ENCODE measurements at places on chromosomes 4 and X.

- no peak for DNase-seq
Observed at GRCh38 chrX:41932885-41933284, 9.5 kb upstream of the CASK start.

DNA sequence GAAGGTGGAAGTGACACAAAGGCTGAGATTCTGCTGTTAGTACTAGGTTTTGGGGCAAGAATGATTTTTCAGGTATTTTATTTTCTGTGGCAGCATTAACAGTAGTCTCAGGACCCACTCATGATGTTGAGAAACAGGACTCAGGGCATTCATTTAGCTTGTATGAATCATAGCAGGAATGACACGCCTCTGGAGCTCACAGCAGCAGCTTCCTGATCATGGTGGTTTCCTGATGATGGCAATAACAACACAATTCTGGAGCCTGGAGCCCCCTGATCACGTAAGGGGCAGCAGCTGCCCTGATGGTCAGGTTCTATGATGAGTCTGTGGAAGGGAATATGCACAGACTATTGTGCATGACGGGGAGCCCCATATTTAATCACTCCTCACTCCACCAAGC lies 47.0 kb downstream of the TASL start:
- DNase-seq = no peak

DNA sequence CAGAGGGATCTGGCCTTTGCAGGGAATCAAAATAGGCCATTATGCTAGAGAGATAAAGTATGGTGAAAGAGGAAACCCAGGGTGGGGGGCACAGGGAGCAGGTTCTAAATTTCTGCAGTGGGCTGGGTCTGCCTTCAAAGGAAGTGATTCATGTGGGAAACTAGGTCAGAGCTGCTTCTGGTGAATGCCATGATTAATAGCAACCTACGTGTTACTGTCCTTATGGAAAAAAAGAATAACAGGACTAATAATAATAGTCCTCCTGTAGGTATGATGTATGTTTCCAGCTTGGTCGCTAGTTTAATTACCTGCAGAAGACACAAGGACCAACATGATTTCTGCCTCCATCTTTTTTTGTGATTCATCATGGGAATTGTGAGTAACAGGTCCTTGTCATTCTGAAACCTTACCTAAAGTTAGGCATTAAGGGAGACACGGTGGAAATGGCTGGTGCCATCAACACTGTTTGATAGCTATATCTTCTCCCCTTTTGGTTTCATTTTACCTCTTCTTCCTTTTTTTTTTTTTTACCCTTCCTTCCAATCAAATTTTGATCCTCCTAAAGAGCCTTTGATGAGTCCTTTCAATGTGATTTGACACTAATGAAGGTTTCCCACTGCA lies 180.4 kb downstream of the CPEB2 start:
- DNase-seq = no peak

DNA sequence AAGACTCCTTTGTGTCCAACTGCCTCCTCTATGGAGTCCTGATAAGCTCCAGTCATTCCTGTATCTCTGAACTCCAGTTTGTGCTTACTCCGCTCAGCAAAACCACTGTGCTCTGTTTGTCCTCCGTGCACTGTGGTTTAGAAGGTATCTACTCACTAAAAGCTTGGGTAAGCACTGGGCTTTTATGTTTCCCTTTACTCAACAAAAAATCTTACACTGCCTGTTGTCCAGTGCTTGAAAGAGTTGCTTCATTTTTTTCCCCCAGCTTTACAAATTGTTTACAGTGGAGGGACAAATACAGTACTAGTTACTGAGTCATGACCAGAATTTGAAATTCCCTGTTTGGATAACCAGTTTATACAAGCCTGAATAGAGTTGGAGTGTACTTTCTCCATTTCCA lies 545.3 kb upstream of the FAT1 start:
- DNase-seq = no peak

GRCh38 chr4:16118090-16118489 lies 34.3 kb upstream of the PROM1 start:
- DNase-seq = no peak

Measured in Kasumi-1 (cell line).